ENCODE measurements at places on chromosomes 11 and 22. TPM values are rescaled to one million over a fixed set of nuclear protein-coding genes. Genes with fewer than 3 reads are reported as not detected.
A peak's percentile ranks its signal among the peaks of the same experiment; 100 is the strongest.

DNA sequence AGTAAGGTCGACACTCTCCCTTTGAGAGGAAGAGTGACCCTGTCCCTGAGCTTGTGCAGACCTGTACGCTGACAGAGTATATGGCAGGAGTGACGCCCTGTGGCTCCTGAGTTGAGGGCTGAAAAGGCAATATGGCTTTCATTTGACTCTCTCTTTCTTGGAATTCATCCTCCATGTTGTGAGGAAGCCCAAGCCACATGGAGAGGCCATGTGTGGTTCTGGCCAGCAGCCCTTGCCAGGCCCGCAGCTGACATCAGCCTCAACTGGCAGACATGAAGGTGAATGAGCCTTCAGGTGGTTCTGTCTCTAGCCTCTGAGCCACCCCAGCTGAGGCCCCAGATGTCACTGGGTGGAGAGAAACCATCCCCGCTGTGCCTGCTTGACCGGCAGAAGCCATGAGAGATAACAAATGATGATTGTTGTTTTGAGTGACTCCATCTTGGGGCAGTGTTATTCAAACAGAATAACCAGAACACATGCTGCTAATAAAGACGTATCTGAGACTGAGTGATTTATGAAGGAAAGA, 31.9 kb downstream of the SMIM38 start:
- no peaks in the 10 kb centered on the region for H3K36me3 ChIP-seq
- no peak overlapping the region for H3K4me3 ChIP-seq
- H3K27me3 ChIP-seq = peaks cover 2% of the 10 kb centered on the region
- DNase-seq = no peak

GRCh38 chr11:94954753-94955152, 18.6 kb downstream of the CWC15 start:
- no peaks in the 10 kb centered on the region for H3K36me3 ChIP-seq
- no peaks in the 10 kb centered on the region for H3K4me1 ChIP-seq
- H3K27ac ChIP-seq = no peak overlapping the region
- no peak for DNase-seq

DNA sequence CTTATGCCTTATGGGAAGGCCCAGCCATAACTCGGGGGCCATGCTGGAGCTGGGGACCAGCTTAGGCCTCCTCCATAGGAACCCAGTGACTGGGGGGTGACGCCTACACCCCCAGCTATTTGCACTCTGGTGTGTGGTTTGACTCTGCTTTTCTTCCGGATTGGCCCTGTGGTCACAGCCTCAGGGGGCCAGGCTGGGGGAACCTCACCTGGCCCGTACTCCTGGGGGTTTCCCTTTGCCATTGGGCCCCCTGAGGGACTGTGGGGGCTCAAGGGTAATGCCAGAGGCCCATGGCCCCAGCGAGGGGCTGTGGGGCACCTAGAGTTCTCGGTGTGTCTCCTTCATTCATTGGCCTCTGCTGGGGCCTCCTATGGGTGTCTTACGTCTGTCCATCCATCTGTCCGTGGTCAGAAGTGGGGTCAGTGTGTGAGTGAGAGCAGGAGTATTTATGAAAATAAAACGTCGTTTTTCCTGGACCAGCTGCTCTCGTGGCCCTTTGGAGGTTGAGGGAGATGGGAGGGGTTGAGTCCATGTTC, 6.3 kb upstream of the SH3BP1 start:
- no peaks in the 10 kb centered on the region for H3K27me3 ChIP-seq
- peak overlapping the region; percentile 96 for H3K27ac ChIP-seq
- peak; percentile 33 for DNase-seq
- peaks cover 77% of the 10 kb centered on the region for H3K4me1 ChIP-seq
- peak overlapping the region; percentile 39 for H3K4me3 ChIP-seq

DNA sequence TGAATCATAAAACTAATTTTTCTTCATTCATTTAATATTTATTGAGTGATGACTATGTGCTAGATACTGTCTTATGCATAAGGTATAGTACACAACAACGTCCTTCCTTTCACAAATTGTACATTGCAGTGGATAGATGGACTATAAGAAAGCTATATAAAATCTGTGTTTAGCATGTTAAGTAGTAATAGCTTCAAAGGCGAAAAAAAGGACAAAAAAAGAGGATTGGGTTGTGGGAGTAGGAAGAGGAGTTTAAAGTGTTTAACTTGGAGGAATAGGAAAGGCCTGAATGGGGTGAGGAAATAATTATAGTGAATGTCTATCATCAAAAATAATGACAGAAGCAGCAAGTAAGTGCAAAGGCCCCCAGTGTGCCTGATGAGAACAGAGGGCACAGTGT, 565.4 kb upstream of the LUZP2 start:
- H3K4me3 ChIP-seq = no peak overlapping the region
- H3K27me3 ChIP-seq = no peaks in the 10 kb centered on the region
- no peaks in the 10 kb centered on the region for H3K4me1 ChIP-seq

GRCh38 chr11:11843211-11843621, 1.4 kb downstream of the USP47 start:
- no peak overlapping the region for H3K4me3 ChIP-seq
- no peaks in the 10 kb centered on the region for H3K36me3 ChIP-seq
- H3K4me1 ChIP-seq = peaks cover 32% of the 10 kb centered on the region
- H3K27me3 ChIP-seq = peaks cover 7% of the 10 kb centered on the region
- no peak overlapping the region for H3K27ac ChIP-seq

Gene DDX6
- total RNA-seq = 163 TPM

DNA sequence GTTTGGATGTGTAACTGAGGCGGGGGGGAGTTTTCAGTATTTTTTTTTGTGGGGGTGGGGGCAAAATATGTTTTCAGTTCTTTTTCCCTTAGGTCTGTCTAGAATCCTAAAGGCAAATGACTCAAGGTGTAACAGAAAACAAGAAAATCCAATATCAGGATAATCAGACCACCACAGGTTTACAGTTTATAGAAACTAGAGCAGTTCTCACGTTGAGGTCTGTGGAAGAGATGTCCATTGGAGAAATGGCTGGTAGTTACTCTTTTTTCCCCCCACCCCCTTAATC, 2.3 kb downstream of the MALAT1 start:
- H3K27me3 ChIP-seq = peaks cover 1% of the 10 kb centered on the region
- H3K4me3 ChIP-seq = no peak overlapping the region
- H3K4me1 ChIP-seq = peaks cover 35% of the 10 kb centered on the region

Gene NTM
- total RNA-seq = not detected

Gene OR8G5
- total RNA-seq = not detected

DNA sequence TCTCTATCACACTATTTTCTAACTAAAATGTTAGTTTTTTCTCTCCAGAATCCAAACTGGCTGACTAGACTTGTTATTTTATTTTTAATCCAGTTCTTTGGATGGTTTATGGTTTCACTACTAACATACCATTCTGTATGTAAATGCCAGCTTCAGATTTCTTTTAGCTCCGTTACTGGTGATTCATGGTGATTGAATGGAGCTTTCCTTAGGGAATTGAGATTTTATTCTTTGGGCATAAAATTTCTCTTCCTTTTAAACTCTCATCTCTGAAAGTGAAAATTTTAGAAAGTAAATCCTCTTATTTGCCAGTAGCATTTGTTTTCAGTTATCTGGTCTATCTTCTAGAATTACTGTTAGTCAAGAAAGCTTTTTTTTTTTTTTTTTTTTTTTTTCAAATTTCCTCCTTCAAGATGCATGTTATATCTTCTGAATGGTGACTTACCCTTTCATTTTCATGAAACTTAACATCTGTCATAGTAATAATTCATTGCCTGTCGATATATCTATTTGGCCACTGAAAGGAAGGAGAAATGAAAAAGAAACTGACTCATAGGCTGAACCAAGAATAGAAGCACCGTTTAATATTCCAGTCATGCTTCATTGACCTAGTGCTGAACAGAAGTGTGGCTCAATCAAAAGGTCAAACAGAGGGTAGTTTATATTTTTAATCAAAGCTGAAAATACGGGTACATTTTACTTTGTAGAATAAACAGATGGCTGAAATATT, 6.4 kb downstream of the ENDOD1 start:
- H3K27ac ChIP-seq = no peak overlapping the region
- H3K27me3 ChIP-seq = no peaks in the 10 kb centered on the region
- H3K4me1 ChIP-seq = peaks cover 67% of the 10 kb centered on the region
- H3K36me3 ChIP-seq = peaks cover 35% of the 10 kb centered on the region

- DNase-seq = peak; percentile 83
- peaks cover 48% of the 10 kb centered on the region for H3K4me1 ChIP-seq
- H3K27ac ChIP-seq = peak overlapping the region; percentile 77
- H3K36me3 ChIP-seq = no peaks in the 10 kb centered on the region
- H3K27me3 ChIP-seq = no peaks in the 10 kb centered on the region
- H3K4me3 ChIP-seq = peak overlapping the region; percentile 60
These were observed 22.3 kb downstream of the KCNQ1 start for GRCh38 chr11:2466869-2467694.

DNA sequence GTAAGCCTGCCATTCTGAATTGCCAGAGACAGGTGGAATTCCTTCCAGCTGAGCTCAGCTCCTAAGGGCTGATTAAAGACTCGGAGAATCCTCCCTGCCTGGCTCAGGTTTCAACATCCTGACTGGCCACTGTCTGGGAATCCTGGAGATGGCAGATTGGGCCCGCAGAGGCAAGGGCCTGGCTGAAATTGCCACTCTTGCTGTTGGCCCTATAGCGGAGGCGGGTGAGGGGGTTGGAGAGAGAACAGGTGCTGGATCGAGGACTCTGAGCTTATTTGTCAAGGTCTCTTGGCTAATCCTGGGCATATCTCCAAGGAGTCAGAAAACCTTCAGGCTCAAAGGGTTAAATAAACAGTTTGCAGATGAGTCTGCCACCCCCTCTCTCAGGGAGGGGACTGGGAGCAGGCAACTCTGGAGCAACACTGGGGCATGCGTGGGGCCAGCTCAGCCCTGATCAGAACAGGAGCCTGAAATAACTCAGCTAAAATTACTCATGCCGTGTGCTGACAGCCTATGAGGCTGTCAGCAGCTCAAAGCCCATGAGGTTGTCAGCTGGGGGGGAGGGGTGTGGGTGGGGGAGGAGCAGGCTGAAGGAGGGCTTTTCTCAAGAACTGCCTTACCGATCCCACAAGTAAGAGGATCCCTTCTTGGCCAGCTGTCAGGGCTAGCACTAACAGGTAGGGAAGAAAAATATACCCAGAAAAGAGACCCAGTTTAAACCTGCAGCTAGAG, 14.7 kb upstream of the MFRP start:
- H3K27ac ChIP-seq = no peak overlapping the region
- no peak overlapping the region for H3K4me3 ChIP-seq
- H3K4me1 ChIP-seq = peaks cover 18% of the 10 kb centered on the region
- peaks cover 2% of the 10 kb centered on the region for H3K36me3 ChIP-seq
- no peak for DNase-seq

Gene NXPE2
- not detected for total RNA-seq

DNA sequence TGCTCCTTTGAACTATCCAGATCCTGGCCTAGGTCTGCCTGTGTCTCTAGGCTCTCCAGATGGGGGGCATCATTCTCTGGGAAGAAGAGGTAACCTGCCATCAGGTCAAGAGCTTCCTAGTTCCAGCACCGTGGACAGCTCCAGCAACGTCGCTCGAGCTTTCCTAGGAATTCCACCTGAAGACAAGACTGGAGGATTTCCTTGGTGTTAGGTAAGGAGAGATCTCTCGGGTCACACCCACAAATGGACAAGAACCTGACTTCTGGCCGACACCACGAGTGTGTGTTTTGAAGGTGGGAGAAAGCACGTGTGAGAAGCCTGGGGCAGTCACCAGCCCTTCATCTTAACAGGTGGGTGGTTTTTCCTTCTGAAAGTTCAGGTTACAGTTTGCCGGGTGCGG, 1.2 kb downstream of the PRG3 start:
- no peak for DNase-seq
- H3K27ac ChIP-seq = no peak overlapping the region
- peaks cover 3% of the 10 kb centered on the region for H3K27me3 ChIP-seq
- H3K4me3 ChIP-seq = no peak overlapping the region
- no peaks in the 10 kb centered on the region for H3K4me1 ChIP-seq

GRCh38 chr11:17563231-17563646, 16.2 kb downstream of the OTOG start:
- no peaks in the 10 kb centered on the region for H3K36me3 ChIP-seq
- H3K27ac ChIP-seq = no peak overlapping the region
- H3K4me1 ChIP-seq = peaks cover under 1% of the 10 kb centered on the region

Gene MUC6
- not detected for total RNA-seq

Gene OR51L1
- not detected for total RNA-seq

- H3K27ac ChIP-seq = no peak overlapping the region
- DNase-seq = no peak
- H3K4me3 ChIP-seq = no peak overlapping the region
- no peaks in the 10 kb centered on the region for H3K27me3 ChIP-seq
These were observed 19.7 kb downstream of the CXCR5 start for GRCh38 chr11:118903204-118904015.

Gene NEFH
- total RNA-seq = 0.89 TPM

Gene ARHGAP1
- 83.8 TPM for total RNA-seq

- H3K36me3 ChIP-seq = no peaks in the 10 kb centered on the region
- H3K27ac ChIP-seq = no peak overlapping the region
- H3K4me3 ChIP-seq = no peak overlapping the region
- H3K4me1 ChIP-seq = no peaks in the 10 kb centered on the region
These were observed 38.4 kb upstream of the TP53I11 start for GRCh38 chr11:44988981-44989635.

DNA sequence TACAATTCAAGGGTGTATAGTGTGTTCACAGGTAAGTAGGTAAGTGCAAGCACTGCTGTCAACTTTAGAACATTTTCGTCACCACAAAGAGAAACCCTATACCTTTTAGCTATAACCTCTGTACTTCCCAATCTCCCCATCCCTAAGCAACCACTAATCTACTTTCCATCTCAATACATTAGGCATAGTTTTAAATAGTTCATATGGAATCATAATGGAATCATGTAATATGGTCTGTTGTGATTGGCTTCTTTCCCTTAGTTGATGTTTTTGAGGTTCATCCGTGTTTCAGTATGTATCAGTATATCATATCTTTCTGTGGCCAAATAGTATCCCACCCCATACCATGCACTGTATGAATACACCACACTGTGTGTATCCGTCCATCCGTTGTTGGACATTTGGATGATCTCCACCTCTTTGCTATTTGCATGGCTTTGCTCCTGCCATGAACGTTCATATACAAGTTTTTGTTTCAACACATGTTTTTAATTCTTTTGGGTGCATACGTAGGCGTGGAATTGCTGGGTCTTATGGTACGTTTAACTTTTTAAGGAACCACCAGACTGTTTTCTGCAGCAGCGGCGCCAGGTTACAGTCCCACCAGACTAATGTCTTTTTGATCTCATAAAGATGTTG, 27.7 kb upstream of the OPCML start:
- H3K4me3 ChIP-seq = no peak overlapping the region
- H3K27ac ChIP-seq = no peak overlapping the region
- H3K27me3 ChIP-seq = no peaks in the 10 kb centered on the region
- DNase-seq = no peak
- H3K36me3 ChIP-seq = no peaks in the 10 kb centered on the region

DNA sequence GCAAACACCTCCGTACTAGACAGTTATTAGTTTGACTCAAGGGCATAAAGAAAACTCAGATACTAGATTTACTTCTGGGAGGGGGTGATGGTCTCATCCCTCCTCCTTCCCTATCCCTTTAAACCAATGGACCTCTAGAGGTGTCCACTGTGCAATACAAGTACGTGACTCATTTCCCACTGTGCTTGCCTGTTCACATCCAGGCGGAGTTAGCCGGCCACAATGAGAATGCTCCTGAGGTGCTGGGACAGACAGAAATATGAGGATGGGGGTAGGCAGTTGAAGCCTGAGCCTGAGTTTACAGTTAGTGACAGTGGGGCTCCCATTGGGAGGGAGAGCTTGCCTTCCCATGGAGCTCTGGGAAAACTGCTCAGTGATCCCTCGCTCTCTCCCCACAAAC, 8.4 kb upstream of the PMM1 start:
- H3K27ac ChIP-seq = no peak overlapping the region
- no peaks in the 10 kb centered on the region for H3K27me3 ChIP-seq
- H3K4me1 ChIP-seq = peaks cover 14% of the 10 kb centered on the region
- peaks cover 19% of the 10 kb centered on the region for H3K36me3 ChIP-seq
- no peak for DNase-seq

Gene MRGPRX3
- not detected for total RNA-seq

Gene CCDC116
- total RNA-seq = 0.97 TPM

GRCh38 chr11:47534704-47535251, 18.2 kb downstream of the CELF1 start:
- H3K27me3 ChIP-seq = no peaks in the 10 kb centered on the region
- H3K27ac ChIP-seq = no peak overlapping the region
- H3K36me3 ChIP-seq = peaks cover 17% of the 10 kb centered on the region
- H3K4me3 ChIP-seq = no peak overlapping the region
- H3K4me1 ChIP-seq = peaks cover 24% of the 10 kb centered on the region
